T-helper 17 cell (primary cell): ENCODE measurements at places on chromosomes 7 and 10. TPM values are rescaled to one million over a fixed set of nuclear protein-coding genes. Genes with fewer than 3 reads are reported as not detected.

DNA sequence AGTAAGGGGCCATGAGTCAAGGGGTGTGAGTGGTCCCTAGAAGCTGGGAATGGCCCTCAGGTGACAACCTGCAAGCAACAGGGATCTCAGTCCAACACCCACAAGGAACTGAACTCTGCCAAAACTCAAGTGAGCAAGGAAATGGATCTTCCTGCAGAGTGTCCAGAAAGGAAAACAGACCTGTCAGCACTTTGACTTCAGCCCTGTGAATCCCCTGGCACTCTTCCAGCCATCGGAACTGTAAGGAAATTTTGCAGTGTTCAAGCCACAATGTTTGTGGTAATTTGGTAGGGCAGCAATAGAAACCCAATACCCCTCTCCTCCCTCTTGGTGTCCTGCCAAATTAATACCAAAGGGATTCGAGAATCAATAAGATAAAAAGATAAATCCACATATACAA, 6.9 kb downstream of the LYZL1 start:
- no peak overlapping the region for H3K27ac ChIP-seq
- no peaks in the 10 kb centered on the region for H3K4me1 ChIP-seq
- peaks cover 18% of the 10 kb centered on the region for H3K27me3 ChIP-seq
- H3K36me3 ChIP-seq, result no peaks in the 10 kb centered on the region

- H3K27ac ChIP-seq, result no peak overlapping the region
- peaks cover 22% of the 10 kb centered on the region for H3K27me3 ChIP-seq
- H3K36me3 ChIP-seq, result no peaks in the 10 kb centered on the region
- H3K4me3 ChIP-seq, result no peak overlapping the region
- DNase-seq, result no peak
Observed at GRCh38 chr7:16816824-16817223, 12.0 kb upstream of the AGR2 start.

GRCh38 chr7:86785641-86786040, 141.9 kb downstream of the GRM3 start:
- no peaks in the 10 kb centered on the region for H3K4me1 ChIP-seq
- no peaks in the 10 kb centered on the region for H3K27me3 ChIP-seq
- H3K27ac ChIP-seq, result no peak overlapping the region
- no peak for DNase-seq
- no peaks in the 10 kb centered on the region for H3K36me3 ChIP-seq

GRCh38 chr7:28112467-28112866, 68.1 kb downstream of the JAZF1 start:
- H3K27ac ChIP-seq, result no peak overlapping the region
- H3K36me3 ChIP-seq, result peaks cover 2% of the 10 kb centered on the region
- no peak overlapping the region for H3K4me3 ChIP-seq
- no peaks in the 10 kb centered on the region for H3K27me3 ChIP-seq

DNA sequence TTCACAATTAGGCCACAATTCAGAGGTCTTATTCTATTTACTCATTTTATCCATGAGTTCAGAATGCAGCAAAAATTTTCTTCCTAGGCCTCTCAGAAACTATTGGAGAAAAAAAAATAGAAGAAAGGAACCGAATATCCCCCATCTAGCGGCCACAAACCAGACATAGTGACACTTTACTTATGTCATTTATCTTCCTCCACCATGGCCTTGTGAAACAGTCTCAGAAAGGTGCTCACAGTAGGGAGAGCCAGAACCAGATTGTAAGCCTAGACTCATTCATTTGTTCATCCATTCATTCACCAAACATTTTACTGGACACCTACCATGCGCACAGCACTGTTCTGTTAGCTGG, 16.0 kb downstream of the CREB3L2 start:
- H3K4me1 ChIP-seq, result peaks cover 14% of the 10 kb centered on the region
- DNase-seq, result no peak
- H3K27me3 ChIP-seq, result no peaks in the 10 kb centered on the region

GRCh38 chr7:157008206-157009169, 2.0 kb downstream of the MNX1 start:
- H3K4me1 ChIP-seq, result peaks cover 11% of the 10 kb centered on the region
- peak overlapping the region; percentile 66 for H3K4me3 ChIP-seq
- peaks cover 9% of the 10 kb centered on the region for H3K36me3 ChIP-seq

GRCh38 chr7:30464231-30464671, 14.3 kb downstream of the NOD1 start:
- H3K4me3 ChIP-seq, result no peak overlapping the region
- peaks cover 22% of the 10 kb centered on the region for H3K4me1 ChIP-seq
- DNase-seq, result no peak
- peaks cover 2% of the 10 kb centered on the region for H3K36me3 ChIP-seq
- no peaks in the 10 kb centered on the region for H3K27me3 ChIP-seq

DNA sequence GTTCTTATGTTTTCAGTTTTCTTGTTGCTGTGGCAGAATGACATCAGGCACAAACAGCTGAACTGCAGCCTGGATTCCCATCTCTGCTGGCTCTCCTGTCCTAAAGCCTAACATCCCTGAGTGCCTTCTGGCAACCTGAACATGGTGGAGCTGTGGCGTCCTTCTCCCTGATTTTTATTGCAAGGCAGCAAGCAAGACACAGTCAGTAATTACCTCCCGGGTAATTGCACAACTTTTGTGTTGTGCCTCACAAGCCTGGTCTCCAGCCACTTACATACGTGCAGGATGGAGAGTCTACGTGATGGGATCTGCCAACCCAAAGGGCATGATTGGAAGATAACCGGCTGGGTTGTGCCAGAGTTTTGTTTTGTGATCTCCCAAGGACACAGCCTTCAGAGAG, 116.1 kb upstream of the PARD3 start:
- no peak overlapping the region for H3K4me3 ChIP-seq
- peaks cover 5% of the 10 kb centered on the region for H3K27me3 ChIP-seq
- no peak for DNase-seq

- H3K4me1 ChIP-seq, result no peaks in the 10 kb centered on the region
- H3K4me3 ChIP-seq, result no peak overlapping the region
- no peak overlapping the region for H3K27ac ChIP-seq
- no peaks in the 10 kb centered on the region for H3K36me3 ChIP-seq
Observed at GRCh38 chr7:14303536-14303935, 314.1 kb upstream of the ETV1 start.

- no peak for DNase-seq
- H3K27ac ChIP-seq, result no peak overlapping the region
- H3K36me3 ChIP-seq, result peaks cover 2% of the 10 kb centered on the region
- H3K4me1 ChIP-seq, result peaks cover 3% of the 10 kb centered on the region
- peaks cover 40% of the 10 kb centered on the region for H3K27me3 ChIP-seq
- no peak overlapping the region for H3K4me3 ChIP-seq
Observed at GRCh38 chr7:29866490-29866930, 60.2 kb downstream of the WIPF3 start.

DNA sequence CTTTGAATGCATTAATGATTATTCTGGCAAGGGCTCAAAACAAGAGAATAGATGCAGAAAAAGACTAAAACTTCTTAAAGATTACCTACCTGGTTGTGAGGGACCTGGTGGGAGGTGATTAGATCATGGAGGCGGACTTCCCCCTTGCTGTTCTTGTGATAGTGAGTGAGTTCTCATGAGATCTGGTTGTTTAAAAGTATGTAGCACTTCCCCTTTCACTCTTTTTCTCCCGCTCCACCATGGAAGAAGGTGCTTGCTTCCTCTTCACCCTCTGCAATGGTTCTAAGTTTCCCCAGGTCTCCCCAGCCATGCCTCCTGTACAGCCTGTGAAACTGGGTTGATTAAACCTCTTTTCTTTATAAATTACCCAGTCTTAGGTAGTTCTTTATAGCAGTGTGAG, 226.6 kb downstream of the ARHGAP12 start:
- peaks cover 2% of the 10 kb centered on the region for H3K36me3 ChIP-seq
- peaks cover 7% of the 10 kb centered on the region for H3K4me1 ChIP-seq
- H3K27ac ChIP-seq, result no peak overlapping the region
- H3K4me3 ChIP-seq, result no peak overlapping the region
- no peak for DNase-seq

GRCh38 chr7:23277359-23277989, 21.7 kb upstream of the MALSU1 start:
- no peaks in the 10 kb centered on the region for H3K27me3 ChIP-seq
- H3K36me3 ChIP-seq, result no peaks in the 10 kb centered on the region
- H3K4me1 ChIP-seq, result peaks cover 8% of the 10 kb centered on the region
- DNase-seq, result no peak
- no peak overlapping the region for H3K27ac ChIP-seq

GRCh38 chr10:128485701-128486235, 359.5 kb upstream of the MKI67 start:
- no peak for DNase-seq
- no peak overlapping the region for H3K4me3 ChIP-seq
- H3K27ac ChIP-seq, result no peak overlapping the region
- no peaks in the 10 kb centered on the region for H3K27me3 ChIP-seq
- no peaks in the 10 kb centered on the region for H3K4me1 ChIP-seq
- no peaks in the 10 kb centered on the region for H3K36me3 ChIP-seq

DNA sequence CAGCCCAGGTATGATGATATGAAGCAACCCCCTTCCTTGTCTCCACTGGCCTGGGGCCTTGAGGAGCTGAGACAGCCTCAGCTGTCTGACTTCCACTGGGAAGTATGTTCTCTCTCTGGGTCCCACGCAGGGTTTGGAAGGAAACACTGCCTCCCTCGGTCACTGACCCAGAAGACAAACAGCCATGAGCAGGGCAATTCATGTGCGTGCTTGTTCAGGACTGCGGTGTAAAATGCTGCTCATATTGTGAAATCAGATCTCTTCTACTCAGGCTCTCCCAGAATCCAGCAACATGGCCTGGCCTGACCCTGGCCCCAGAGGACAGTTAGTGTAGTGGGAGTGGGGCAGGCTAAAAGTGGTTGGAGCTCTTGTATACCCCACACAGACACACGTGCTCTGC, 2.8 kb downstream of the CLCN1 start:
- no peak for DNase-seq
- no peaks in the 10 kb centered on the region for H3K36me3 ChIP-seq
- H3K4me1 ChIP-seq, result peaks cover 3% of the 10 kb centered on the region
- peaks cover 6% of the 10 kb centered on the region for H3K27me3 ChIP-seq

GRCh38 chr7:101956130-101956529, 138.7 kb downstream of the CUX1 start:
- H3K27me3 ChIP-seq, result no peaks in the 10 kb centered on the region
- no peaks in the 10 kb centered on the region for H3K36me3 ChIP-seq
- no peak overlapping the region for H3K27ac ChIP-seq
- no peak overlapping the region for H3K4me3 ChIP-seq
- no peak for DNase-seq

- H3K27me3 ChIP-seq, result no peaks in the 10 kb centered on the region
- H3K4me3 ChIP-seq, result no peak overlapping the region
- H3K36me3 ChIP-seq, result peaks cover 23% of the 10 kb centered on the region
- no peak overlapping the region for H3K27ac ChIP-seq
Observed at GRCh38 chr10:125734823-125735222, 15.3 kb downstream of the EDRF1 start.

DNA sequence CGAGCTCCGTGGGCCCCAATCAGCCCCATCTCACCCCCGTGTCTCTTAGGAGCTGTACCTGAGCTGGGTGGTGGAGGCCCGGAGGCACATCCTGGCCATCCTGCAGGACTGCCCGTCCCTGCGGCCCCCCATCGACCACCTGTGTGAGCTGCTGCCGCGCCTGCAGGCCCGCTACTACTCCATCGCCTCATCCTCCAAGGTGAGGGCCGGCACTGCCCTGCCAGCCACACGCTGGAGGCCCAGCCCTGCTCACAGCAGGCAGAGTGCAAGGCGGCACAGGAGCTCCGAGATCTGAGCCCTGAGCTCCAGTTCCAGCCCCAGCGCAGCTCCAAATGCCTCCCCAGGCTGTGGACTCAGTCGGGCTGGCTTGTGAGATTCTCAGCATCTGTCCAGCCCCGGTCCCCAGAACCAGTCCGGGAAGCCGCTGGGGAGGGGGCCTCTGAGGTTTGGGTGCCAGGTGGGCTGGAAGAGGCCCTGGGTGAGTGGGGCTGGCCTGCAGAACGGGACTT, 9.3 kb downstream of the TMEM120A start:
- H3K27ac ChIP-seq, result no peak overlapping the region
- H3K4me3 ChIP-seq, result no peak overlapping the region
- no peak for DNase-seq
- peaks cover 12% of the 10 kb centered on the region for H3K4me1 ChIP-seq

DNA sequence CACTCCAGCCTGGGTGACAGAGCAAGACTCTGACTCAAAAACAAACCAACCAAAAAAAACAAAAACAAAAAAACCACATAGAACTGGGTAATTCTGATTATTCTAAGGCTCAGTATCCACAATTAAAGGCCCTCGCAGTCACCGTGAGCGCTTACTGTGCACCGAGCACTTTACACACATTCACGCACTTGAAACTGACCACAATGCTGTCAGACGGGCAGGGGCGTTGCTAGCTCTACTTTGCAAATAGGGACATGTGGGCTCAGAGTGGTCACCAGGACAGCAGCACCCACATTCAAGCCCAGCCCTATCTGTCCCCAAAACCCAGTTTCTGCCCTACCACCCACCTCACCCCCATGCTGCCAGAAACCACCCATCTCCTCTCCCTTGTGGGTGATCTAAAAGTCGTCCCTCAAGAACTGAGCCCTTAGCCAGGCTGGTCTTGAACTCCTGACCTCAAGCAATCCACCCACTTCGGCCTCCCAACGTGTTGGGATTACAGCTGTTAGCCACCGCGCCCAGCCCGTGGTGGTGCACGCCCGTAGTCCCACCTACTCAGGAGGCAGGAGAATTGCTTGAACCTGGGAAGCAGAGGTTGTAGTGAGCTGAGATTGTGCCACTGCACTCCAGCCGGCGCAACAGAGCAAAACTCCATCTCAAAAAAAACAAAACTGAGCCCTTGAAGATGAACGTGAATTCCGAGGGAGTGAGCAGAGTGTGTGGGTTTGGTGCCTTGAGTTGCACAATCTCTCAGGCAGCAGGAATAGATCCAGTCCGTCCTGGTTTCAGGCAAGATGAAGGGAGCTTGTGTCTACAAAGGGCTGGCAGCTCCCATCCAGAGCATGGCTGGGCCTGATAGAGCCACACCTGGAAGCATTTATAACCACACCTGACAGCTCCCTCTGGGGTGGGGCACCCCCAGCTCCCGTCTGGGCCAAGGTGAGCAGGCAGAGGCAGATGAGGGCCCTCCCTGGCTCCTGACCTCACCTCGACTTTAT, 5.4 kb upstream of the HSPB1 start:
- DNase-seq, result no peak
- H3K36me3 ChIP-seq, result no peaks in the 10 kb centered on the region
- no peak overlapping the region for H3K4me3 ChIP-seq
- peaks cover 5% of the 10 kb centered on the region for H3K27me3 ChIP-seq
- H3K27ac ChIP-seq, result no peak overlapping the region

- no peak overlapping the region for H3K4me3 ChIP-seq
- peaks cover 12% of the 10 kb centered on the region for H3K27me3 ChIP-seq
- DNase-seq, result no peak
- H3K4me1 ChIP-seq, result no peaks in the 10 kb centered on the region
- H3K36me3 ChIP-seq, result no peaks in the 10 kb centered on the region
- H3K27ac ChIP-seq, result no peak overlapping the region
Observed at GRCh38 chr10:95260397-95260881, 30.4 kb downstream of the PDLIM1 start.

The PLCE1 gene
- not detected for total RNA-seq

The NME8 gene
- total RNA-seq, result not detected

The GPER1 gene
- not detected for total RNA-seq

The ALOX5 gene
- total RNA-seq, result 66.6 TPM

The TAS2R4 gene
- total RNA-seq, result 0.37 TPM

The MYL7 gene
- not detected for total RNA-seq

The TMEM130 gene
- 0.22 TPM for total RNA-seq

The LEP gene
- not detected for total RNA-seq

The FRMPD2 gene
- total RNA-seq, result 0.17 TPM

The CPA1 gene
- not detected for total RNA-seq

The SEMA3D gene
- not detected for total RNA-seq

The PRTFDC1 gene
- 3.6 TPM for total RNA-seq
